Hepatocyte (in vitro differentiated cells): ENCODE measurements at places on chromosomes 3 and 15.
A peak's percentile ranks its signal among the peaks of the same experiment; 100 is the strongest.

- no peaks in the 10 kb centered on the region for H3K36me3 ChIP-seq
- H3K27me3 ChIP-seq, result no peaks in the 10 kb centered on the region
- H3K4me1 ChIP-seq, result no peaks in the 10 kb centered on the region
- no peak for DNase-seq
- H3K4me3 ChIP-seq, result no peak overlapping the region
Measured at GRCh38 chr15:27573805-27574485, 525.2 kb downstream of the OCA2 start.

- H3K4me1 ChIP-seq, result no peaks in the 10 kb centered on the region
- no peaks in the 10 kb centered on the region for H3K36me3 ChIP-seq
- H3K4me3 ChIP-seq, result no peak overlapping the region
- no peak for DNase-seq
- no peaks in the 10 kb centered on the region for H3K27me3 ChIP-seq
Measured at GRCh38 chr3:16467393-16467792, 46.1 kb downstream of the RFTN1 start.

- no peaks in the 10 kb centered on the region for H3K27me3 ChIP-seq
- no peak overlapping the region for H3K27ac ChIP-seq
Measured at GRCh38 chr3:158701420-158702065, 29.1 kb upstream of the LXN start.

DNA sequence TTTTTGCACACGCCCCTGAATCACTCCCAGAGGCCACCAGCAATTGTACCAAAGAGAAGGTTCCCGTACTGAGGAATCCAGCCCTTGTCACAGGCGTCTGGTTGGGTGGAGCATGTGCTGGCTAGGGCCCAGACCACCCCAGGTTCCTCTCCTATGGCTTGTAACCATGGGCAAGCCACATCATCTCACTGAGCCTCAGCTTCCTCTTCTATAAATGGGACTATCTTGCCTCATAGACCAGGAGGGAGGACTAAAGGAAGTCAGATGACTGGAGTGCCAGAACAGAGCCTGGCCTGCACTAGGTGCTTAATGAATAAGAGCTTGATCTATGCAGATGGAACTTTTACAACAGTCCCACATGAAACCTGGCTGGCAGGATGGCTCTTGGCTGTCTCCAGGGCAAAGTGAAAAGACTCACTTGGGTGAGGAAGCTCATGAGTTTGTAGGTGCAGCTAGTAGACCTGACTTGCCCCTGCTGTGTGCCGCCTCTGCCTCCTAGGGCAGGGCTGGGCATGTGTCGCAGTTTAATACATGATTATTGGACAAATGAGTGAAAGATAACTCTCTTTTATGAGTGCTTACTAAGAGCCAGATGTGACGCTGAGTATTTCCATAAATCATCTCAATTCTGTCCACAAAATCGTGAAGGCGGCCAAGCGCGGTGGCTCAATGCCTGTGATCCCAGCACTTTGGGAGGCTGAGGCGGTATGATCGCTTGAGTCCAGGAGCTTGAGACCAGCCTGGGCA is 29.3 kb downstream of the CTSH start:
- no peak for DNase-seq
- peaks cover 6% of the 10 kb centered on the region for H3K4me1 ChIP-seq
- peak overlapping the region; percentile 2 for H3K27ac ChIP-seq
- no peak overlapping the region for H3K4me3 ChIP-seq

- no peaks in the 10 kb centered on the region for H3K4me1 ChIP-seq
- H3K4me3 ChIP-seq, result no peak overlapping the region
Measured at GRCh38 chr3:88147261-88147660, 2.5 kb upstream of the C3orf38 start.
